Posterior vena cava (tissue), 2 donors: ENCODE measurements at places on chromosomes 7 and 10. TPM values are rescaled to one million over a fixed set of nuclear protein-coding genes. Genes with fewer than 3 reads are reported as not detected.
A peak's percentile ranks its signal among the peaks of the same experiment; 100 is the strongest.

GRCh38 chr7:87599336-87599735 lies 1.3 kb downstream of the ABCB1 start:
- no peak for DNase-seq

DNA sequence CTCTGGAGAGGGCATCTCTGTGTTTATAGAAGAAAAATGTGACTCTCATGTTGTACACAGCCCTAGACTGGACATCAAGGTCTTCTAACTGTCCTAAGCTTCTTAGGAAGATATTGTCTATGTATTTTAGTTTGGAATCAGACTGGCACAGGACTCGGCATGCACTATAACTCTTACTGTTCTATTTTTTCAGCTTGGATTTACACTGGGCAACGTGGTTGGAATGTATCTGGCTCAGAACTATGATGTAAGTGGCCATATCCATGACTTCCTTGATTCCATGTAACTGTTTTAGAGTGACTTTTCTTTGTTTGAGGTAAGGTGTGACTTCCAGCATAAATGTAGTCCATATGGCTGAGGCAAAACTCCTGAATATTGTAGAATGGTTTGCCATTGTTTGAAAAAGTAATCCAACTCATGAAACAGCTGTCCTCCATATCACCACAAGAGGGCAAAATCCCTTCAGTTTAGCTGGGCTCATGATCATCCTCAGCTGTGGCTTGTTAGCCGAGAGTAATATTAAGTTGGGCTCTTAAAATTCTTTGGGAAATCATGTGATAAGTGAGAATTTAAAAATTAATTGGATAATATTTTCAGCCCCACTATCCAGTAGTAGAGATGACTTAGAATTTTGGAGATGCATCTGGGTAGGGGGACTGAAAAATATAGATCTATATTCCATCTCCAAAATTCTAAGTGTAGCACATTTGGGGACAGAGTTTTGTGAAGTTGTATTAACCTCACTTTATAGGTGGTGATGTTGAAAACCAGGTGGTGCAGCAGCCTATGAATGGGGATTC lies 10.4 kb downstream of the STMP1 start:
- DNase-seq, result no peak

GRCh38 chr10:124142006-124142739 lies 48.8 kb upstream of the CHST15 start:
- no peak for DNase-seq

DNA sequence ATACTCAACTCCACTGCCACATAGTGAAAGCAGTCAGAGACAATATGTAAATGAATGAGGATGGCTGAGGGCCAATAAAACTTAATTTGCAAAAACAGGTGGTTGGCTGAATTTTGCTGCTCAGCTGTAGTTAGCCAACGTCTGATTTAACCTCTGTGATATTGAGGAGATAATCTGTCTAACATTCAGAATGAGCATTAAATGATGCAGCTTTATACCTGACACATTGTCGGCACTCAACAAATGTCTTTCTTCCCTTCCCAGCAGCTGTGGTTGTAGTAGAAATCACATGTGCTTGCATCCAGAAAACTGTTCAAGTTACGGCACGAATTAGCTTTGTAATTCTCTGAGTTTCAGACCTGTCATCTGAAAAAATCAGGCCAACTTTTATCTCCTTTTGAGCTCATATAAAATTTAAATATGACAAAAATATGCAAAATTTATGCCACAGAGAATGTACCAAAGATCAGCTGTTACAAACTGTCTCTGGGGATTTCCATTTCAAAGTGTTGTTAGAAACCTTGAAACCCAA lies 1239.7 kb downstream of the GATA3 start:
- no peak for DNase-seq

DNA sequence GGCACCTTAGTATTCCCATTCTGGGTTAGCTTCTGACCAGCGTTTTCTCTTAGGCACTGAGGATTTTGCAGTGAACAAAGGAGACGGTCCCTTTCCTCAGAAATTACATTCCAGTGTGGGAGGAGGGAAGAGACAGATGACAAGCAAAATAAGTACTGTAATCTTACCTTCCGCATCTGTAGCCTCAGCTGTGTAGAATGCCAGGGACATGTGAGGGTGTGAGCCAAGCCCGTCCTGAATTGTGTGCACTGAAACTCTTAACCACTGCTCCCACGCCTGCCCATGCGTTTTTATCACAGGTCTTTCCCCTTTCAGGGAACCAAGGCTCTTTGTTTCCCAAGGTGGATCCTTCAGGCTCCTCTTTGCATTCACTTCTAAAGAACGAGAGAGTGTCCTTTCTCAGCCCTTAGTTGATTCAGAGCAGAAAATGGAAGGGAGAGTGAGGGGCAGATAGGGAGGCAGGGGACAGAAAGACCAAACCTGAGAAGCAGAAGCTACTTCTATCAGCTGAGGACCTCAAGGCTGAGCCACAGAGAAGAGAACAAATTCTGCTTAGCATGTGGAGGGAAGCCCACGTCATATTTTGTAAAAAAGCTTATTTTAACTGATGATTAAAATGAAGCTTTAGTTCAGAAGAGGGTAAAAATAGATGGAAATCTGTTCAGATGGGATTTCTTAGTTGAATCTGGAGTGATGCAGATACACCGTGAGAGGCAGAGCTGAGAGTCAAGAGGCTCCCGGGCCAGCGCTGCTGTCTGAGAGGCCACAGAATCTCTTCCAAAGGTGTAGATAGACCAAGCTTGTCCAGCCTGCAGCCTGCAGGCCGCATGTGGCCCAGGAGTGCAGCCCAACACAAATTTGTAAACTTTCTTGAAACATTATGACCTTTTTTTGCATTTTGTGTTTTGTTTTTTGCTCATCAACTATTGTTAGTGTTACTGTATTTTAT lies 122.5 kb downstream of the CCNY start:
- DNase-seq, result no peak

GRCh38 chr7:150380463-150380862 lies 1.3 kb downstream of the ZNF775 start:
- DNase-seq, result no peak

GRCh38 chr10:101141616-101142532 lies 10.8 kb downstream of the TLX1 start:
- DNase-seq, result peak; percentile 95

DNA sequence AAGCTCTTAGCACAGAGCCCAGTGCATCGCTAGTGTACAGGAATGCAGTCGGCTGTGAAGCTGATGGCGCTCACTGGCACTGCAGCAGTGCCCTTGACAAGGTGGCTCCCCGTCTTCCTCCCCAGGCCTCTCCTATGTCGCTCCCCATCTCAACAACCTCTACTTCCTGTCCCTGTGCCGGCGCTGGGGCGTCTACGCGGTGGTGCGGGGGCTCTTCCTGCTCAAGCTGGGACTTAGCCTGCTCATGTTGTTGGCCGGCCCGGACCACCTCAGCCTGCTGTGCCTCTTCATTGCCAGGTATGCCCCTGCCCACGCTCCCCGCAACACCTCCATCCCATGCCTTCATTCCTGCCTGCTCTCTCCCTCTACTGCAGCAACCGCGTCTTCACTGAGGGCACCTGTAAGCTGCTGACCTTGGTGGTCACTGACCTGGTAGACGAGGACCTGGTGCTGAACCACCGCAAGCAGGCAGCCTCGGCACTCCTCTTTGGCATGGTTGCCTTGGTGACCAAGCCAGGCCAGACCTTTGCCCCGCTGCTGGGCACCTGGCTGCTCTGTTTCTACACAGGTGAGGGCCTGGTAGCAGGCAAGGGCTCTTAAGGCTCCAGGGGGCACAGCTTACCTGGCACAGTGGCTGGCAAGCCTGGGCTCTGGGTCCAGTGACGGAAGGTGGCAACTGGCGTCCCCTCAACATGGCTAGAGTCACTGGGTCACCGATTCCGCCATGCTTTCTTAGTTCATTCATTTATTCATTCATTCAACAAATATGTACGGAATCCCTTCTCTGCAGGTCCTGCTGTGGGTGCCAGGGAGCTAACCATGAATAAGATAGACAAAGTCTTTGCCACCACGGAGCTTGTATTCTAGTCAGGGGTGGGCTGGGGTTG lies 22.3 kb upstream of the C10orf95 start:
- DNase-seq, result no peak

GRCh38 chr7:100215895-100216294 lies 3.9 kb upstream of the PVRIG start:
- peak; percentile 78 for DNase-seq

GRCh38 chr10:114301177-114301576 lies 62.1 kb downstream of the VWA2 start:
- DNase-seq, result peak; percentile 11

DNA sequence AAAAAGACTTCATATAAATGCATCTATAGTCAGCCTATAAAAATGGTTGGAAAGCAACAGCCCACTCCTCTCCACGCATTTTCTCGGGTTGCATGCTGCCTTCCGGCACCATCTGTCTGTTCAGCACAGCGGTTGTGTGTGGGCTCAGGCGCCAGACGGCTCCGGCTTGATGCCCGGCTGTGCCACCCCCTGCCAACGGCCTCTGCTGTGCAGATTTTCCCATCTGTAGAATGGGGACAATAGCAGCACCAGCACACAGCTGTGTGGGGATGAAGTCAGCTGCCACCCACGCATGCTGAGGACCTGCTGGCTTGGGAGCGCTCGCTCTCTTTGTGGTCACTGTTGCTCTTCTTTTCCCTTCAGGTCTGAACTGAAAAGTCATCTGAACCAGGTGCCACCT lies 19.5 kb downstream of the PRKAG2 start:
- DNase-seq, result peak; percentile 57

GRCh38 chr7:156979711-156980110 lies 30.2 kb downstream of the NOM1 start:
- DNase-seq, result no peak

DNA sequence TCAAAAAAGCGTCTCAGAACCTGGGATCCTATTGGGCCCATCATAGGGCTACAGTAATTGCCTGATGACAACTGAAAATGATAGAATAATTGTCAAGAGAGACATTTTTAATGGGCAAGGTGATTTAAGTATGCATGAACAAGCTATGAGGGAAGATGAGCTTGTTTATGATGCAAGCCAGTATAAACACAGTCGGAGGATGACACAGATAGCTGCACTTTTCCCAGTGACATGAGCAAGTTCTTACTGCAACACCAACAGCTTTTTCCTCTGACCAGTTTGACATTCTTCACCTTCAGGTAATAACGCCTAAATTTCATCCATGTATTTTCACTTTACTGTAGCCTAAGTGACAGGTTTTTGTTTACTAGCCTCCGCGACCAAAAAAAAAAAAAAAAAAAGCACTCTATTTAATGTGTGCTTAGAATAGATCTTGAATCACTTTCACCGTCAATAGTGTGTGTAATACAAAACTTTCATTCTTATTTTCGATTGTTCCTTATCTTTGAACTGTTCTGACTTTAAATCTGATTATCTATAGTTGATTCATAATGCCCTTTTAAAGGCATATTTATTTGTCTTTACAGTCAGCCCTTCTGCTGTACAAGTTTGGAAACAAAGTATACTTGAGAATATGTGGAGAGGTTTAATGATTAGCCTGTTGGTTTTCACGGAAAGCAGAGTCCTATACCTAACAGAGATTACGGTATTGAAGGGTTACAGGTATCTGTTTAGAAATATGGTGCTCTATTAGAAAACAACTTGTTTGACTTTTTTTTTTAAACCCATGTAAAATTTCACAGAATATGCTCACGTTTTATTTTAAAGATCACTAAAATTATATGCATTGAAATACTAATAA lies 1.7 kb downstream of the FOXP2 start:
- DNase-seq, result no peak

GRCh38 chr10:23522345-23522744 lies 83.5 kb downstream of the OTUD1 start:
- DNase-seq, result no peak

The PON3 gene
- total RNA-seq, result 0.74 TPM

The SHH gene
- not detected for total RNA-seq

The CHAT gene
- total RNA-seq, result not detected

The GNAT3 gene
- total RNA-seq, result not detected

The UROS gene
- 31.4 TPM for total RNA-seq

The NKX2-3 gene
- total RNA-seq, result not detected

The TSPAN12 gene
- 7.5 TPM for total RNA-seq
